ENCODE measurements at places on chromosomes 7 and 10. TPM values are rescaled to one million over a fixed set of nuclear protein-coding genes. Genes with fewer than 3 reads are reported as not detected.

AHR gene
- total RNA-seq: 75.2 TPM

MMD2 gene
- total RNA-seq: 5.7 TPM

ENTPD7 gene
- 16.7 TPM for total RNA-seq

COPS6 gene
- total RNA-seq: 53.1 TPM

SFTPD gene
- total RNA-seq: 1.1 TPM

BAZ1B gene
- 90.4 TPM for total RNA-seq

ITGA8 gene
- 42.4 TPM for total RNA-seq

HABP2 gene
- total RNA-seq: not detected

NAMPT gene
- total RNA-seq: 98.7 TPM

C10orf105 gene
- total RNA-seq: 0.11 TPM

SPDYE9 gene
- not detected for total RNA-seq

GPR26 gene
- 1.4 TPM for total RNA-seq

CABCOCO1 gene
- 2.5 TPM for total RNA-seq

MYO1G gene
- 1.0 TPM for total RNA-seq

SHH gene
- 0.33 TPM for total RNA-seq

SPDYE6 gene
- not detected for total RNA-seq

SVIL gene
- 107 TPM for total RNA-seq

SMARCD3 gene
- total RNA-seq: 64.0 TPM

MKX gene
- total RNA-seq: 13.1 TPM

ZNF398 gene
- total RNA-seq: 30.3 TPM

OPN1SW gene
- 35.2 TPM for total RNA-seq

RBAK gene
- total RNA-seq: 26.1 TPM

ANKRD61 gene
- not detected for total RNA-seq

MINPP1 gene
- total RNA-seq: 42.3 TPM

DYNC1I1 gene
- total RNA-seq: 31.7 TPM

RET gene
- 4.5 TPM for total RNA-seq

C10orf90 gene
- 1.5 TPM for total RNA-seq

ANXA8L1 gene
- total RNA-seq: 4.9 TPM

DNAJC30 gene
- 4.2 TPM for total RNA-seq

JCAD gene
- 58.3 TPM for total RNA-seq

CFAP43 gene
- 6.3 TPM for total RNA-seq

SSBP1 gene
- total RNA-seq: 121 TPM

ASAH2B gene
- 6.3 TPM for total RNA-seq

NEUROG3 gene
- total RNA-seq: not detected

ZCWPW1 gene
- 2.9 TPM for total RNA-seq

ADAMTS14 gene
- 5.2 TPM for total RNA-seq

TMEM184A gene
- 3.5 TPM for total RNA-seq

All from camera-type eye (tissue), 1 donor.